Posterior vena cava (tissue), 2 donors: ENCODE measurements at places on chromosomes 2 and 18. TPM values are rescaled to one million over a fixed set of nuclear protein-coding genes. Genes with fewer than 3 reads are reported as not detected.
A peak's percentile ranks its signal among the peaks of the same experiment; 100 is the strongest.

- DNase-seq = no peak
Measured at GRCh38 chr2:60577682-60578283, 24.3 kb upstream of the BCL11A start.

DNA sequence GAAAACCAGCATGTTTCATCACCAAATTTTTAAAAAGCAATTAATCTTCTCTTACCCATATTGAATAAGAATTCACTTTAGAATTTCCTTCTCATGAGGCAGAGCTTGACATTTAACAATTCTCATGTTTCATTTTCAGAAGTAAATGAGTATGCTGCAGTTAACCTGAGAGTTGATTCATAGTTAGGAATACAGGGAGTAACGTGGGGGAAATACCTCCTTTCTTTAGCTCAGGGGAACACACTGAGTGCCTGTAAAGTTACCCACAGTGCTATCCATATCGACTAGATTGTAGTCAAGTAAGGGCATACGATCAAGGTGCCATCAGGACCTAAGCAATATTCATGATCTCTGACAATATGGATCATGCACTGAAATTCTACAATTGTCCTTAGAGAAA, 38.9 kb upstream of the ATIC start:
- no peak for DNase-seq

DNA sequence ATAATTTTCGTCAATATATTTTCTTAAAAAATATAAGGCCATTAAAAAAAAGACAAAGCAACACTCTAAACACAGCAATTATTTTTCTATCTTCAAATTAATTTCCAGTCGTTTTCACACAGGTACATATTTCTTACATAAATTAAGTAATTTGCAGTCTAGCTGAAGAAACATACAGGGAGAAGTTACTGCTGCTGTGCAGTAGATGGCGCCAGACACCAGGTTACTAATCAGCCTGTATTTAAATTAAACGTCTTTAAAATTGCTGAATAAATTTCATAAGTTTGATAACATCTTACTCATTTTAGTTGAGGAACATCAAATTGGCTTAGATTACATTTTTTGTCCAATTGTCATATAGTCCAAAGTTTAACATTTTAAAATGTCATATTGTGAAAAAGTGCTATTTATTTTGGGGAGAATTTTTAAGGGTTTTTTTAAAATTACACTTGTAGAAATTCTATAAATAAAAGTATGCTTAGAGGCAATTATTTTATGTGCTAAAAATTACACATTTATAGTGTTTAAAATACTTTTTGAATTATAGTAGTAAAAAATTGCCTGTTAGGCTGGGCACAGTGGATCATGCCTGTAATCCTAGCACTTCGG, 88.4 kb downstream of the PMAIP1 start:
- no peak for DNase-seq

DNA sequence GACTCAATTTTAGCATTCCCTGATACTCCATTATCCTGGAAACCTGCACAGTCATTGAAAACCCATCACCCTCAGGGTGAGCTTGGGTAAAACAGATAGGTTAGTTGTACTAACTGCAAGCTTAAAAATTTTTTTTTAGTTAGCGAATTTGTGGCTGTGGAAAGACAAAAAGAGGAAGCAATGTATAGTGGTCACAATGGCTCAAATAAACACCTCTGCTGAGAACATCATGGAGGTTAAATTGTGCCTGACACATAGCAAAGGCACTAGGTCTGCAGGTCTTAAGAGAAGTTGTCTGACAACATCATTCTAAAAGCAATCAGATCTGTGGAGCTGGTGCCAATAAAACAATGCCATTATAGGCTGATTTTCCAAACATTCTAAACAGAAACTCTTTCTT, 84.4 kb upstream of the CAVIN2 start:
- no peak for DNase-seq

- DNase-seq = no peak
Measured at GRCh38 chr2:134445985-134446382, 192.1 kb downstream of the MGAT5 start.

DNA sequence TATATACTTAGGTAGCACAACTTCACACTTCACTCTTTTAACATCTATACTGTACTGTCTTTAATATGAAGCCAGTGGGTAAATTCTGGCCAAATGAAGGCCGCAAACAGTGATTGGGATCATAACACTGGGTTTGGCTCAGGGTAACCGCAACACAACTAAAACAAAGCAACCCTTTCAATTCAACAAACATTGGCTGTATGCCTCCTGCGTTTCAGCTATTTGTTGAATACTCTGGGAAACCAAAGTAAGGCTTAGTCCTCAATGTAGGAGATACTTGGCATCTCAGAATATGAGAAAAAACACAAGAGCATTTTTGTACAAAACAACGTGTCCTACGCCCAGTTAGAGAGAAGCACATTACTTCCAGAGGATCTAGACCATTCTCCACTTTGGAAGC, 693.3 kb upstream of the KLHL29 start:
- DNase-seq = no peak

DNA sequence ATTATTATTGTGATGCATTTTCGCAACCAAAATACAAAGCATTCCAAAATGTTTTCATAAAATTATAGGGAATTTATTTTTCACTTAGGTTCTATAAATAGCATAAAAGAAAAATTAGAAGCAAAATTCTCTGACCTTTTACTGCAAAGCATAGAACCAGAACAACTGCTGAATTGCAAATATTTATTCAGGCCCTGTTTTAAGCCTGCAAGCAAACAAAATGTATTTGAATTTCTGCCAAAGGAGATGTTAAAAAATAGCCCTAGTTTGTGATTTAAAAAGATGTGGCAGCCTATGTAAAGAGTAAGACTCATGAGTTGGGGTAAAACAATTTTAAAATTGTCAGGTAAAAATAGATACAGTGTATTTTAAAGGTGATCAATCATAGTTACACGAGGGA, 138.1 kb downstream of the KCNJ3 start:
- no peak for DNase-seq

- no peak for DNase-seq
Measured at GRCh38 chr2:17164550-17164949, 353.7 kb downstream of the RAD51AP2 start.

DNA sequence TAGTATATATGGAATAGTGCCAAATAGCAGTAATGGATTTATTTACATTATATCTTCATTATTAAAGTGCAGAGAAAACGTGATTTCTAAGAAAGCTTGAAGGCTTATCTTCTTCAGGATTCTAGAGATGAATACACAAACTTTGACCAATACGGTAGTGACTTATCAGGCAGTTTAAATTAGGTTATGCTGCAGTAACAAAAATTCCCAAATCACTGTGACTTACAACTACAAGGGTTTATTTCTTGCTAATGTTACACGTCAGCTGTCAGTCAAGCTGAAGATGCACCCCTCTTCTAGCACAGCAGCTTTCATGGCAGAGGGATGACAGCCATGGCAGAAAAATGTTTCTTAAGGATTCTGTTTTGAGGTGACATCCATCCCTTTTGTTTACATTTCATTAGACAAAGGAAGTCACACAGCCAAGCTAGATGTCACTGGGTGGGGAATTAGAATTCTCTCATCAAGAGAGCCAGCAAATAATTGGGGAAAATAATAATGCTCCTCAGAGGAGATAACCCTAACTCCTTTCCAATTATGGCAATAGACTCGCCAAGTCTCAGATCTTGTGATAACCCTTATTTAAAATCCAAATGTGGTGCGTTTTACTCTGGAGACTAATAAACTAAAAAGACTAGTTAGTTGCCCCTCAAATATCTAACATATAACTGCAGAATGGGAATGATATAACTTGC, 268.3 kb upstream of the CYP26B1 start:
- no peak for DNase-seq

- no peak for DNase-seq
Measured at GRCh38 chr2:232260075-232260474, 118.5 kb upstream of the ALPP start.

DNA sequence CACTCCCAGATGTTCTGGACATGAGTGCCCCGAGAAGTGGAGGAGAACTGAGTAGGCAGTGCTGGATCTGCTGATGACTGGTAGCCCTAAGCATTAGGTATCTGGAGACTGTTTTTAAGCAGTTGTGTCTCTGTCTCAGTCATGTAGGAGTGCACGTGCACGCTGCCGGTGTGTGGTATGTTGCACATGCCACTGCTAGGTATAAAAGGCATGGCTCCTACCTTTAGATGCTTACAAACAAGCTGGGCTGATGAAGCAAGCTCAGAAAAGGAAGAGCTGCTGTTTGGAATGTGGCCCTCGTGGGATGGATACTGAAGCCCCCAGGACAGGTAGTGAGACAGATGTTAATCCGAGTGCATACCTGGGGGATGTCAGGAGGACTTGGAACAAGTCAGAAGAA, 49.1 kb downstream of the HK2 start:
- no peak for DNase-seq

GRCh38 chr2:229126066-229126465, 145.0 kb downstream of the PID1 start:
- no peak for DNase-seq

GRCh38 chr2:6392966-6393365, 472.7 kb downstream of the CMPK2 start:
- no peak for DNase-seq

DNA sequence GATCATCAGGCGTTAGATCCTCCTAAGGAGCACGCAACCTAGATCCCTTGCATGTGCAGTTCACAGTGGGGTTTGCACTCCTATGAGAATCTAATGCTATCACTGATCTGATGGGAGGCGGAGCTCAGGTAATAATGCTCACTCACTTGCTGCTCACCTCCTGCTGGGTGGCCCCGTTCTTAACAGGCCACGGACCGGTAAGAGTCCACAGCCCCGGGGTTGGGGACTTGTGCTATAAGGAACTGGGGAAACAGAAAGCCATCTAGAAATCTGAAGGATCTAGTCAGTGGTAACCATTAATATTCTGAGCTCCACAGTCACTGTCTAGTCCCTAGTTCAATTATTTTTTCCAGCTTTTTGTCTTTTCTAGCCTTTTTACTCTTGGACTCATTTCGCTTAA, 44.7 kb upstream of the GAREM2 start:
- DNase-seq = no peak

- no peak for DNase-seq
Measured at GRCh38 chr2:69926849-69927515, 12.1 kb downstream of the MXD1 start.

DNA sequence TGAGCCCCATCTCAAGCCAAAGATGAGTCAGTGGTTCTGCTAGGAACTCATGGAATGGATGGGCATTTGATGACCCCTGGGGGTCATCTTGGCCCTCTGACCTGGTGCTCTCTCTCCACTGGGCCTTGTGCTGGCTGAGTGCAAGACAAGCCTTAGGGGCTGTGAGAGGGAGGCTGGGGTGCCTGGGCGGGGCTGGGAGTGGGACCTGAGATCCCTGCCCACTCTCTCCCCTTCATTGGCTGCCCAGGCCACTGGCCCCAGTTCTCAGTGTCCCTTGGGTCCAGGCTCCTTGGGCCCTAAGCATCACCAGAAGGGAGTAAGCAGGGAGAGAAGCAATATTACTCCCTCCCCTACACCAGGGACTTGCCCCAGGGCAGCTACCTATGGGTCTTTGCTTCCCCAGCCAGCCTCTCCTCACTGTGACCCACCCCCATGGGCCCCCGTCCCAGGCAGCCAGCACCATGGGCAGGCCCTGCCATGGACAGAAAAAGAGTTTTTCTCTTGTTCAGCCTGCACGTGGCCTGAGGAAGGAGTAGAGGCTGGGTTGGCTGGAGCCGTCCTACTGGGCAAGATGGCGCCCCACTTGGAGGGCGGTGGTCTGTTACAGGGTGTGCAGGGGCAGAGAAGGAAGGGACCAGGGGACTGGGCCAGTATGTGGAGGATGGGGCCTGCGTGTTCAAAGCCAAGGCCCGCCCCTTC, 33.6 kb downstream of the ATOH8 start:
- peak; percentile 66 for DNase-seq

GRCh38 chr2:96116879-96117533, 635 bp upstream of the ADRA2B start:
- DNase-seq = peak; percentile 83

GRCh38 chr2:162449471-162449870, 105.5 kb downstream of the GCA start:
- no peak for DNase-seq

NT5C1B gene
- not detected for total RNA-seq

ACTR2 gene
- total RNA-seq = 220 TPM

C2orf74 gene
- 18.6 TPM for total RNA-seq

INHBB gene
- 9.9 TPM for total RNA-seq

AQP12A gene
- not detected for total RNA-seq

GALNT14 gene
- total RNA-seq = 1.1 TPM

TBR1 gene
- not detected for total RNA-seq

GKN1 gene
- total RNA-seq = not detected

TEKT4 gene
- total RNA-seq = not detected

ANKRD30BL gene
- total RNA-seq = 0.14 TPM

INO80D gene
- 25.2 TPM for total RNA-seq

PLGLB2 gene
- total RNA-seq = 1.0 TPM

GPR45 gene
- total RNA-seq = not detected

RESP18 gene
- not detected for total RNA-seq

CXXC1 gene
- 55.2 TPM for total RNA-seq

PKDCC gene
- 137 TPM for total RNA-seq

SGPP2 gene
- not detected for total RNA-seq

RNF125 gene
- total RNA-seq = 9.0 TPM
